PC-3 (cell line): ENCODE measurements at places on chromosomes 3 and 15. TPM values are rescaled to one million over a fixed set of nuclear protein-coding genes. Genes with fewer than 3 reads are reported as not detected.

- DNase-seq: no peak
Measured at GRCh38 chr15:69357773-69358771, 56.1 kb upstream of the KIF23 start.

DNA sequence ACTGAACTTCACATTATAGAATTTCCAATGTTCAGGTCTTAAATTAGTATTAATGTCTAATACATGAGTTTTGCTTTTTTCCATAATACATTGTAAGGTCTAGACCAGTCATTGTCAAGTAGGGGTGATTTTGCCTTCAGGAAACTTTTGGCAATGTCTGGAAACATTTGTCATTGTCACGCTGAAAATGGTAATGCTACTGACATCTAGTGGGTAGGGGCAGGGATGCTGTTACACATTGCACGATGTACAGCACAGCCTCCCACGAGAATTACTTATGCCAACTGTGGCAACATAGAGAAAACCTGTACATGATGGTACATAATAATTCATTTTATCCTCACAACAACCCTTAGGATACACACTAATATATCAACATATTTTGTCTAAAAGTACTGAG is 384.1 kb downstream of the CADM2 start:
- peak; percentile 69 for DNase-seq

DNA sequence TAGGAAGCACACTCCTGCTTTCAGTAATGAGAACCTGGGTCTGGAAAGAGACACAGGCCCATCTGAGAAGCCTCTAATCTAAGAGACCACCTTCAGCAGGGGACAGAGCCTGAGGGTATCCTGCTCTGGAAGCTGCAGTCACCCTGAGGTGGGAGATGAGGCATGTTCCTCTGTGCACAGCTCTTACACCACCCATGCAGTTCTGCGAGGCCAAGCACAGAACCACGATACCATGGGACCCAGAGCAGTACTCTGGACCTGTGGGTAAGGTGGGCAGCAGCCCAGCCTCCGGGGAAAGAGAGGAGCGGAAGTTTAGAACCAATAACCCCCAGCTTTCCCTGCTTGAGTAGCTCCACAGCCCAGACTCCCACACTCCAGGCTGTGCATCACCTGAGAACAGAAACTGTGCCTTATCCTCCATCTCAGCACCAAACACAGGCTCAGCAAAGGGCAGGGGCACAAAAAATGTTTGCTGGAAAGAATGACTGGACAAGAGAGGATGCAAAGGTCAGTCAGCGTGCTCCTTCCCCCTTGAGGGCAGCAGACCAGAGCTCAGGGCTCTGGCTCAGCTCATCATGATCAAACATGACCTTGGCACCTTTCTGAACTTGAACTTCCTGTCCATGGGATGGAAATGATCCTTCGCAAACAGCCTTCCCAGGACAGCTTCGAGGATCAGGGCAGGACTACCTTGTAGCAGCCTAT is 43.1 kb downstream of the RBPMS2 start:
- DNase-seq: no peak

APBA2 gene
- 61.7 and 69.7 TPM in 2 replicates for total RNA-seq

- no peak for DNase-seq
Measured at GRCh38 chr15:29802411-29802810, 19.9 kb downstream of the TJP1 start.

CHRNA5 gene
- 8.4 and 11.0 TPM in 2 replicates for total RNA-seq

GRCh38 chr3:84959470-84960271 is 882 bp downstream of the CADM2 start:
- DNase-seq: no peak

ROPN1 gene
- total RNA-seq: not detected in 2 replicates

GRCh38 chr15:79661411-79661810 is 229.3 kb downstream of the MINAR1 start:
- DNase-seq: no peak

DNA sequence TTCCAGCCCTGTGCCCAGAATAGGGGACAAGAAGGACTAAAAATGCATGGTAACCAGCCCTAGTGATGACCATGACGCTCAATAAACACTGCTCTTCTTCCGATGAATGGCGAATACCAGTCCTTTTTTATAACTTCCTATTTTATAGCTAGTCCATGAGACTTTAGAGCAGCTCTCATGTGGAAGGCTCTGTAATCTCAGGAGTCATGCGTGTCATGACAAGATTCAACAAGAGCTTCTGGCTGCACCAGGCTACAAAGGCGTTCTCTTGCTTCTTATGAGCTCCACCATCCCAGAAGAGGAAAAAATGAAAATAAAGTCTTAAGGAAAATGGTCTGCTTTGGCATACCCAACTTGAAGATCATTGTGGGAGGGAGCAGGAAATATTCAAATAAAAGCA is 141.0 kb downstream of the TMCO5A start:
- DNase-seq: no peak

TRMT10C gene
- total RNA-seq: 31.7 and 35.2 TPM in 2 replicates

TMEM202 gene
- not detected in 2 replicates for total RNA-seq

- peak; percentile 31 for DNase-seq
Measured at GRCh38 chr15:101651554-101652097, 555 bp downstream of the TM2D3 start.

GRCh38 chr3:187648177-187648576 is 22.0 kb downstream of the SST start:
- DNase-seq: no peak

DNA sequence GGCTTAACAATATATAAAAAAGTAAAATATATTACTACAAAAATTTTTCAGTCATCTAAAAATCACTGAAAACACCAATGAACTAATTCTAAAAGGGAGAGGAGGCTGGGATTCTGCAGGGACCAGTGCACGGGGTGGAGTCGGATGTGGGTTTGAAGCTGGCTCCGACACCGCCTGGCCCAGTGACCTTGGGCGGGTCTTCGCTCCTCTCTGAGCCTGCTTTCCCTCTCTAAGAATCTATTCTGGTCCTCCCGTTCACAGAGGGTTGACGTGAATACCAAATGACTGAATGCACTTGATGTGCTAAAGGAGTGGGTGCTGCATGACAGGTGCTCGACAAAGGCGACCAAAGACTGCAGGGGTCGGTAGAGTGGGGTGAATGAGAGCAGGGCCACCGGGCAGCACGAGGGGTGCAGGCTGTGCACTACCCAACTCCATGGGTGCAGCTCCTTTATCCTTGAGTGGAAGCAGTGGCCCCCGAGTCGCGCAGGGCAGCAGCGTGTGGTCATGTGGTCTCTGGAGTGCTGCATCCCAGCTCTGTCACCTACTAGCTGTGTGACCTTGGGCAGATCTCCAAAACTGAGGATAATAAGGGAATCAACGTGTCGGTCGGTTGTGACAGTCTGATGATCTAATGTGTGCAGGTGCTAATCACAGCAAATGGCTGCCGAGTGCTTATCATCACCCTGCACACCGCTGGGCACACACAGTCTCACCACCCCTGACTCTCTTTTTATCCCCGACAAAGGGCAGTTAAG is 8.6 kb upstream of the IQSEC1 start:
- DNase-seq: no peak

GRCh38 chr3:57091521-57092273 is 31.2 kb downstream of the SPATA12 start:
- DNase-seq: no peak

GRCh38 chr15:75455982-75456531 is 4.6 kb upstream of the SIN3A start:
- peak; percentile 51 for DNase-seq

- peak; percentile 27 for DNase-seq
Measured at GRCh38 chr3:41652931-41653330, 309.0 kb downstream of the ULK4 start.

DNA sequence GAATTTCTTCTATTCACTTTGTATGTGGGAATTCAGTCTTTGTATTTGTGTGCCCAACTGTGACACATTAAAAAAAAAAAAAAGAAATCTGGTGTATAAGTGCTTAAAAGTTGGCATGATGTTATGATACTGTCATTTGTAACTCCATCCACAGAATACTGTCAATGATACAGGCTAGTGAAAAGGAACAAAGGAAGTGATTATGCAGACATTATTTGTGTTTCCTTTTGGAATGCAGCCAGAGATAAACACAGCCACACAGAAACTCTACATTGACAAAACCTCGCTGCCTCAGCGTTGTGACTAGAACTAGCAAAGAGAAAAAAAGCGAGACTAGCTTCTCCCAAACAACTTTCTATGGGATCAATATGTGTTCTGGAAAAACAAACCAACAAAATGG is 519.2 kb upstream of the AGTR1 start:
- peak; percentile 7 for DNase-seq

GRCh38 chr3:6099458-6100075 is 761.3 kb upstream of the GRM7 start:
- DNase-seq: no peak

- DNase-seq: peak; percentile 22
Measured at GRCh38 chr3:100216713-100217112, 44.1 kb upstream of the TBC1D23 start.

GRCh38 chr3:123644358-123644757 is 59.5 kb upstream of the HACD2 start:
- DNase-seq: no peak

GRCh38 chr15:57578288-57578900 is 13.3 kb upstream of the MYZAP start:
- DNase-seq: no peak

- DNase-seq: no peak
Measured at GRCh38 chr15:60752973-60753720, 274.2 kb upstream of the ICE2 start.

DNA sequence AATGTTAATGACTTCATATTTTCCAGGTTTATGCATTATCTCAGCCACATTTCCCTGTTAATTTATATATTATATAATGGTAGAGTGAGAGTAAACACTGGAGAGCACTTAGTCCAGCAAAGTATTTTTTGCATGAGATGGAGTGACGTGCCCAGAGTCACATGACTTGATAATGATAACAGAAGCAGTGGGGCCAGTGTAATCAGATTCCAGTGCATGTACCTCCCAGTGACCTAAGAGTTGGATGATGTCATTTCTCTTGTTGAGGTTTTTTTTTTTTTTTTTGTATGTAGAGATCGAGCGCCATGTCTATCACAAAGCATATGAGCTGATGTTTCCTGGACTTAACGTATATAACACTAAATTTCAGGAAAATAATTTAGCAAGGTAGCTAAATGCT is 375.3 kb downstream of the CNTN6 start:
- DNase-seq: no peak

DNA sequence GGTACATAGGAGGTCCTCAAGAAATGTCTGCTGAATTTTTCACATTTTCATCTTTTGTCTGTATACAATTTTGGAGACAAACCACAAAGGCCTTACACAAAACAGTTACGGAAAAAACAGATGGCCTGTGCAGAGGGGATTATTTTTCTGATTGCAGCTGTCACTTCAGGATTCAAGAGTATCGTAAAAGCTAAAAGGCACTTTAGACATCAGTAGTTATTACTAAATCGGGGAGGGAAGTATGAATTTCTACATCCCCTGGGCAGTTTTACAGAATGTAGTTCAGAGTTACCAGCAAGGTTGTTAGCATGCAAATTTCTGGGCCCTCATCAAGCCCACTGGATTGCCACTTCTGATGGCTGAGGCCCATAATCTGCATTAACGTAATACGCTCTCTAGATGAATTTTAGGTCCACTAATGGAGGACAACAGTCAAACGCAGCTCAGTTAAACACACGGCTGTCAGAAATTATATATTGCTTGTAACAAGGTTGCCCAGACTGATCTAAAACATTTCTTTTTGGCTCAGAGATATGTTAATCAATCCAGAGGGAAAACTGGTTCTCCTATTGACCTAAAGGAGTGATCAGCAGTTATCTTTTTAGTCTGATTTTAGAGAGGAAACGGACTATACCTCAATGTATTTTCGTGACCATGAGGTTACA is 1.1 kb downstream of the RIOX2 start:
- DNase-seq: no peak

- DNase-seq: peak; percentile 32
Measured at GRCh38 chr3:188432802-188433520, 279.0 kb downstream of the LPP start.

GRCh38 chr3:13863382-13863952 is 16.4 kb downstream of the WNT7A start:
- no peak for DNase-seq

DNA sequence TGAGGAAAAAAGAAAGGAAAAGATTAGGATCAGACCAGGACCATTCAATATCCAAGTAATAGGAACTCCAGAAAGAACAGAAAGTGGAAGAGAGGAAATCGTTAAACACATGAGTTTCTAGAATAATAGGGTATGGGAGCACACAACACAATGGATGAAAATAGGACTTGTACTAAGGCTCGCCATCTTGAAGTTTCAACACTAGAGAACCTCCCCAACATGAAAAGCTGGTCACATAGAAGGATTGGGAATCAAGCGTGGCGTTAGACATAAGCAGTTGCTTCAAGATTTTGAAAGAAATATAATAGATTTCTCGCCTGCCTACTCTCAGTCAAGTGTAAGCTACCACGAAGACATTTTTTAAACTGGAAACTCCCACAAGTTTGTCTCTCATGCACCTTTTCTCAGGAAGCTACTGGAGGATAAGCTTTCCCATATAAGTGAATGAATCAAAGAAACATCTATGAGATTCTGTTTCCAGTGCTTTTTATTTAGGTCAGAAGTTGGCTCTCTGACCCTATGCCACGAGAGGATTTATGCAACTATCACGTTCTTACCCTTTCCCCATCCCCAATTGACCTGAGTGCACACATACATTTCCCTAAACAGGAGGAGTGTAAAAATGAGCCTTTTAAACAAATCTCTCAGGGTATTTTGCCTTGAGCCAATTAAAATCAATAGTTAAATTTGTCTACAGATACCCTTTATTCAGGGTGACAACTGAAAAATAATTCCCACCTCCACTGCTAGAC is 45.2 kb downstream of the GHSR start:
- no peak for DNase-seq

- DNase-seq: no peak
Measured at GRCh38 chr3:31405515-31405914, 127.2 kb upstream of the STT3B start.

- no peak for DNase-seq
Measured at GRCh38 chr3:143469159-143469558, 349.6 kb downstream of the CHST2 start.

FES gene
- total RNA-seq: 2.8 and 11.5 TPM in 2 replicates

BBS4 gene
- 7.5 and 18.7 TPM in 2 replicates for total RNA-seq

CFAP91 gene
- total RNA-seq: 0.17 and 1.1 TPM in 2 replicates

DNA sequence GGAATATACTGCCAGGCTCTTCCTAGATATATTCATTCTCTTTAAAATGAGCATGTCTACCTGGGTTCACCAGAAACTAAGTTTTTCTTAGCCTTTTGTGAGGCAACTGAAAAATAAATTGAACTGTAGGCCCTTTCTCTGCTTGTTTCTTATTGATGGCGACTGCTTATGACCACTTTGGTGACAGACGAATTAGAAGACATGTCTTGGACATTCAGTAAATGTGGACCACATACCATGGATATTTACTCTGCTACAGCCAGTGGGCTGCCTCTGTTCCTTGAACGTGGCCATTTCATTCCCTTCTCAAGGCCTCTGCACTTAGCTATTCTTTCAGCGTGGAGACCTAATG is 603 bp upstream of the SELENOK start:
- DNase-seq: no peak

DNA sequence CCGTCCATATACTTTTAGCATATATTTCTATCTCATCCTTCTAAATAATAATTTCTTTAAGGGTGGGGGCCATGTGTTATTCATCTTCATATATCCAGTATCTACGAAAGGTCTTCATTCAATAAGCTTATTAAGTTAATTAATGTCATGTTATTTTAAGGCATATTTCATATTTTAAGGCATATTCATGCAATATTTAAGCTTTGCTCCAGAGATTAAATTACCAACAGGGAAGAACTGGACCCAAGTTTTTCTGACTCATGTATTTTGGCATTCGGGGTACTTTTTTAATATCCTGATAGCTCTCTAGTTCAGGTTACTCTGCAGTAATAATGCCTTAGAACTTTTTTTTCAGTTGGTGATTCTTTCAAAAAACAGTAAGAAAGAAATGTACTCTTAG is 27.4 kb downstream of the PHC3 start:
- peak; percentile 21 for DNase-seq

- no peak for DNase-seq
Measured at GRCh38 chr3:59845386-59845785, 795.6 kb upstream of the CFAP20DC start.
